Activated naive CD4-positive, alpha-beta T cell treated with anti-CD3 and anti-CD28 coated beads for 36 hours (primary cell): ENCODE measurements at places on chromosomes 1 and 21. TPM values are rescaled to one million over a fixed set of nuclear protein-coding genes. Genes with fewer than 3 reads are reported as not detected.

DNA sequence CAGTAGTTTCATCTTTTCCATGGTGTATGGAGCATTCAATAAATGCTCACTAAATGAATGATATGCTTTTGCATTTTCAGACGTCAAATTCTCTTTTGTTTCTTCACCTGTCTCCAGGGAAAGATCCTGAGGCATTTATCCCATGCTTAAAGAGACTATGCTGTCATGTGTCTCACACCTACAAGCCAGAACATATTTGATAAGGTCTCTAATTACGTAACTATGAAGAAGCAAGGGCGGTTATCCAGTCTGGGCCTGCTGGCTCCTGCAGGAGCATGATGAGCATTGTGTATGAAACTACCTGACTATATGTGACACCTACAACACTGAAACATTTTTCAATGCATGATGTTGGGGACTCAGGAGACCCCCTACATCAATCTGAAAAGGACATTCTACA is 51.8 kb downstream of the FBXO42 start:
- no peak overlapping the region for H3K27ac ChIP-seq
- H3K36me3 ChIP-seq, result peaks cover 13% of the 10 kb centered on the region
- no peak for DNase-seq
- no peaks in the 10 kb centered on the region for H3K27me3 ChIP-seq

GRCh38 chr1:97364086-97364485 is 556.7 kb downstream of the DPYD start:
- no peak for DNase-seq
- H3K4me1 ChIP-seq, result no peaks in the 10 kb centered on the region
- no peak overlapping the region for H3K27ac ChIP-seq
- peaks cover 37% of the 10 kb centered on the region for H3K36me3 ChIP-seq

DNA sequence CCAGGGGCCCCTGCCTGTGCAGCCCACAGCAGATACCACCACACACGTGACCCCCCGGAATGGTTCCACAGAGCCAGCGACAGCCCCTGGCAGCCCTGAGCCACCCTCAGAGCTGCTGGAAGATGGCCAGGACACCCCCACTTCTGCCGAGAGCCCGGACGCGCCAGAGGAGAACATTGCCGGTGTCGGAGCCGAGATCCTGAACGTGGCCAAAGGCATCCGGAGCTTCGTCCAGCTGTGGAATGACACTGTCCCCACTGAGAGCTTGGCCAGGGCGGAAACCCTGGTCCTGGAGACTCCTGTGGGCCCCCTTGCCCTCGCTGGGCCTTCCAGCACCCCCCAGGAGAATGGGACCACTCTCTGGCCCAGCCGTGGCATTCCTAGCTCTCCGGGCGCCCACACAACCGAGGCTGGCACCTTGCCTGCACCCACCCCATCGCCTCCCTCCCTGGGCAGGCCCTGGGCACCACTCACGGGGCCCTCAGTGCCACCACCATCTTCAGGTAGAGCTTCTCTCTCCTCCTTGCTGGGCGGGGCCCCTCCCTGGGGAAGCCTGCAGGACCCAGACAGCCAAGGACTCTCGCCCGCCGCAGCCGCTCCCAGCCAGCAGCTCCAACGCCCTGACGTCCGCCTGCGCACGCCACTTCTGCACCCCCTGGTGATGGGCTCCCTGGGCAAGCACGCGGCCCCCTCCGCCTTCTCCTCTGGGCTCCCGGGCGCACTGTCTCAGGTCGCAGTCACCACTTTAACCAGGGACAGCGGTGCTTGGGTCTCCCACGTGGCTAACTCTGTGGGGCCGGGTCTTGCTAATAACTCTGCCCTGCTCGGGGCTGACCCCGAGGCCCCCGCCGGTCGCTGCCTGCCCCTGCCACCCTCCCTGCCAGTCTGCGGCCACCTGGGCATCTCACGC is 51.0 kb downstream of the COL18A1 start:
- DNase-seq, result no peak
- H3K27ac ChIP-seq, result no peak overlapping the region
- no peaks in the 10 kb centered on the region for H3K36me3 ChIP-seq
- no peak overlapping the region for H3K4me3 ChIP-seq
- H3K27me3 ChIP-seq, result no peaks in the 10 kb centered on the region
- H3K4me1 ChIP-seq, result no peaks in the 10 kb centered on the region

Gene INTS11
- total RNA-seq, result 118 TPM

GRCh38 chr1:181898773-181899172 is 162.7 kb downstream of the ZNF648 start:
- DNase-seq, result no peak
- no peaks in the 10 kb centered on the region for H3K36me3 ChIP-seq
- H3K4me1 ChIP-seq, result no peaks in the 10 kb centered on the region
- H3K4me3 ChIP-seq, result no peak overlapping the region
- no peak overlapping the region for H3K27ac ChIP-seq

- no peak overlapping the region for H3K4me3 ChIP-seq
- H3K27ac ChIP-seq, result no peak overlapping the region
- H3K4me1 ChIP-seq, result no peaks in the 10 kb centered on the region
These were observed 567.9 kb downstream of the DPYD start for GRCh38 chr1:97352936-97353382.

GRCh38 chr1:198892065-198892464 is 253.2 kb downstream of the PTPRC start:
- H3K4me3 ChIP-seq, result no peak overlapping the region
- H3K27me3 ChIP-seq, result no peaks in the 10 kb centered on the region
- H3K4me1 ChIP-seq, result peaks cover 7% of the 10 kb centered on the region

GRCh38 chr1:20589331-20590278 is 708 bp downstream of the CDA start:
- no peak overlapping the region for H3K27ac ChIP-seq
- H3K4me1 ChIP-seq, result peaks cover 9% of the 10 kb centered on the region
- peaks cover 56% of the 10 kb centered on the region for H3K27me3 ChIP-seq
- no peak overlapping the region for H3K4me3 ChIP-seq
- DNase-seq, result no peak

GRCh38 chr1:36866169-36866814 is 168.0 kb downstream of the GRIK3 start:
- peaks cover 2% of the 10 kb centered on the region for H3K27me3 ChIP-seq
- no peaks in the 10 kb centered on the region for H3K36me3 ChIP-seq
- H3K4me3 ChIP-seq, result no peak overlapping the region
- no peak overlapping the region for H3K27ac ChIP-seq

DNA sequence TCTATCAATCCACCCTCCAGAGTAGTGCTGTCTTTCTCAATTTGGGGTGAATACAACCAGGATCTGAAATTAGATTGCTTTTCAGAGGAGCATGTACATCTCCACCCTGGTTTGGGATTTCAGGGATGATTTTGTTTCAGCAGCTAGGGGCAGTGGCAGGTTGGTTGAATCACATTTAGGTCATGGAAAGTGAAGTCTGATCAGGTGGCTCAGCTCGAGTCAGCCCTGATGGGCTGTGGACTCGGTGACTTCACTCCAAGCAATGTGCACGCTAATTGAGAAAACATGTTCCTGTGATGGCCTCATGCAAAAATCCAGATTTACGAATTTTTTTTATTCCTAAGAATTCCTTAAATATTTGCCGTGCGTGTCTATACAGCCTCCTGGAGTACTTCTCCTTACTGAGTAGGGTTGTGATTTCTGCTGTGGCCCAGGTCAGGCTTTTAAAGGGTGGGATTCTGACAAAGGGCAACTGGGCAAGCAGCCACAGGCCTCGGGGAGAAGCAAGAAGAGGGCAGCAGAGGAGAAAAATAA is 7.5 kb downstream of the NGF start:
- no peak for DNase-seq
- no peak overlapping the region for H3K27ac ChIP-seq
- H3K4me3 ChIP-seq, result no peak overlapping the region
- no peaks in the 10 kb centered on the region for H3K36me3 ChIP-seq

Gene FNDC10
- 0.94 TPM for total RNA-seq

GRCh38 chr1:95384567-95384966 is 150.6 kb downstream of the RWDD3 start:
- H3K27ac ChIP-seq, result no peak overlapping the region
- no peaks in the 10 kb centered on the region for H3K36me3 ChIP-seq
- H3K27me3 ChIP-seq, result no peaks in the 10 kb centered on the region
- H3K4me1 ChIP-seq, result no peaks in the 10 kb centered on the region

- no peak overlapping the region for H3K4me3 ChIP-seq
- no peaks in the 10 kb centered on the region for H3K36me3 ChIP-seq
- no peak for DNase-seq
- no peaks in the 10 kb centered on the region for H3K27me3 ChIP-seq
- H3K27ac ChIP-seq, result no peak overlapping the region
These were observed 11.3 kb upstream of the QSOX1 start for GRCh38 chr1:180143359-180143758.

DNA sequence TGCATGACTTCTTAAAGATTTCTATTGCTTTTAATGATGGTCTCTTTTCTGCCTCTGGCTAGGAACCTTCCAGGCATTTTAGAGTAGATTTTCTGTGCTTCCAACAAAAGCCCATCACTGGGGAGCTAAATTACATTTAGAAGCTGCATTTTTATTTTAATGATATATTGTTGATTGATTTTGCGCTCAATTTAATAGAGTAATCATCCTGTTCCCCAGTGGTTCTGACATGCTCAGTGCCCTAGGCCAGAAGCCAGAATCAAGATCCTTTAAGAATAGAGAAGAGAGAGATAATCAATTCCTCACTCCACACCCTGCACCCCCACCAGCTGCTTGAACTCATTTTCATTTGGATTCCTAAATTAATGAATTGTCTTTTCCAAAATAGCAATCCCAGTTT is 97.8 kb downstream of the PCP4 start:
- no peak for DNase-seq
- no peak overlapping the region for H3K4me3 ChIP-seq
- H3K27ac ChIP-seq, result no peak overlapping the region
- no peaks in the 10 kb centered on the region for H3K4me1 ChIP-seq
- no peaks in the 10 kb centered on the region for H3K36me3 ChIP-seq

DNA sequence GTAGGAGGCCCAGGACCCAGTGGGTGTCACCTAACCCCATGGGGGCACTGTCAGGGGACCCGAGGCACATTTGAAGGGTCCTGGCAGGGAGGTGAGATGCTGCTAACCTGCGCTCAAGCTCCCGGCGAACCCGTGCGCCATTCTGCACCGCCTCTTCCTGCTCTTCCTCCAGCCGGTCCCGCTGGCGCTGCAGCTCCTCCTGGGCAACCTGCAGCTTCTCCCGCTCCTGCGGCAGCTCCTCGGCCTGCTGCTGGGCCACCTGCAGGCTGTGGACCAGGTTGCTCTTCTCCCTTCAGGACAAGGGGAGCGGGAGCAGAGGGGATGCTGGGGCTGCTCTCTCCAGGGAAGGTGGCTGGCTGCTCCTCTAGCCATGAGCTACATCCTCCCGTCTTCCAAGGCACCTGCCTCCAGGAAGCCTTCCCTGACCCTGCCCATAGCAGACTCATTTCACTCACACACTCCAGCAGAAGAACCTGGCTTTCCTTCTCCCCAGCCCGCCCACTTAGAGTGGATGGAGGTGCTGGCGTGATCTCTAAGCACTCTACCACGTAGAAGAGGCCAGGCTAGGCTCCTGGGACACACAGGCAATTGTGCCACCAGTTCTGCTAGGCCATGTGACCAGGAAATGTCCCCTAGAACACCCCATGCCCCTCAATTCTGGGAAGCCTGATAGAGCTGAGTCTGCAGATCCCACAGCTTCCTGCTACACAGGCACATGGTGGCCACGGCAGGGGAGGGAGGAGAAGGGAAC is 15.2 kb upstream of the NBPF1 start:
- H3K4me3 ChIP-seq, result no peak overlapping the region
- H3K27ac ChIP-seq, result no peak overlapping the region
- H3K4me1 ChIP-seq, result no peaks in the 10 kb centered on the region
- DNase-seq, result peak; percentile 6
- H3K36me3 ChIP-seq, result peaks cover 29% of the 10 kb centered on the region

GRCh38 chr1:229237320-229237719 is 33.6 kb upstream of the RAB4A start:
- no peaks in the 10 kb centered on the region for H3K4me1 ChIP-seq
- no peaks in the 10 kb centered on the region for H3K36me3 ChIP-seq
- no peak for DNase-seq
- H3K27me3 ChIP-seq, result no peaks in the 10 kb centered on the region
- H3K27ac ChIP-seq, result no peak overlapping the region

Gene OR10Z1
- not detected for total RNA-seq

- H3K4me3 ChIP-seq, result no peak overlapping the region
- peaks cover 4% of the 10 kb centered on the region for H3K27me3 ChIP-seq
- H3K4me1 ChIP-seq, result no peaks in the 10 kb centered on the region
These were observed 4.5 kb downstream of the LDLRAD1 start for GRCh38 chr1:54013393-54014008.

Gene KCNJ10
- not detected for total RNA-seq

Gene CFHR1
- total RNA-seq, result not detected

Gene RNF115
- 7.5 TPM for total RNA-seq

- peaks cover 4% of the 10 kb centered on the region for H3K4me1 ChIP-seq
- no peak overlapping the region for H3K4me3 ChIP-seq
- no peaks in the 10 kb centered on the region for H3K27me3 ChIP-seq
- H3K36me3 ChIP-seq, result no peaks in the 10 kb centered on the region
- no peak overlapping the region for H3K27ac ChIP-seq
These were observed 40.3 kb downstream of the TP73 start for GRCh38 chr1:3692598-3692997.

GRCh38 chr1:107668762-107669161 is 296.2 kb downstream of the VAV3 start:
- no peaks in the 10 kb centered on the region for H3K27me3 ChIP-seq
- DNase-seq, result no peak
- no peaks in the 10 kb centered on the region for H3K36me3 ChIP-seq
- H3K4me1 ChIP-seq, result no peaks in the 10 kb centered on the region
- no peak overlapping the region for H3K27ac ChIP-seq

DNA sequence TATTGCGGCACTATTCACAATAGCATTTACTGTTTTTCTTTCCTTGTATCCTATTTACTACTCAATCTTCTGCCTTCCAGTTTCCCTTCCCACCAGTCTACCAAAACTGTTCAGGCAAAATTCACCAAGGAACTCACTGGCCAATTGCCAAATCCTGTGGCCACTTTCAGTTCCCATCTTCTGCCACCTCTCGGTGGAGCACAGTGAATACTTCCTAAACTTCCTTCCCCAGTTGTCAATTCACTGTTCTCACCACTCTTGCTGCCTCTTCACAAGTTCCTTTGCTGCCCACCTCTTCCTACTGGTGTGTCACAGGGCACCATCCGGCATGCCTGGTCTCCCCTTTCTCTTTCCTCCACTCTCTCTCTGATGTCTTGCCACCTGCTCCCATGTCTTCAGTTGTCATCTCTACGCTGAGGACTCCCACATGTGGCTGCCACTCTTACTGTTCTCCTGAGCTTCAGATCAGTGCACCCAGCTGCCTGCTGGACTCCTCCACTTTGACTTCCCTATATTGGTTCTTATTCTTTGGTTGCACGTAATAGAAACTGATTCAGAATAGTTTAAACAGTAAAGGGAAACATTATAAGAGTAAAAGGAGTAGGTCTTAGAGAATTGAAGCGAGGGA is 114.4 kb downstream of the PIK3R3 start:
- H3K27me3 ChIP-seq, result no peaks in the 10 kb centered on the region
- H3K27ac ChIP-seq, result no peak overlapping the region
- H3K36me3 ChIP-seq, result peaks cover 5% of the 10 kb centered on the region

Gene INKA2
- 3.2 TPM for total RNA-seq

GRCh38 chr1:15797614-15798390 is 9.6 kb downstream of the UQCRHL start:
- no peak for DNase-seq
- H3K27ac ChIP-seq, result no peak overlapping the region
- no peaks in the 10 kb centered on the region for H3K4me1 ChIP-seq
- H3K36me3 ChIP-seq, result no peaks in the 10 kb centered on the region

- H3K4me3 ChIP-seq, result no peak overlapping the region
- no peaks in the 10 kb centered on the region for H3K4me1 ChIP-seq
- H3K27ac ChIP-seq, result no peak overlapping the region
These were observed 123.4 kb upstream of the COL6A1 start for GRCh38 chr21:45858180-45858579.

- H3K27ac ChIP-seq, result no peak overlapping the region
- peaks cover 23% of the 10 kb centered on the region for H3K36me3 ChIP-seq
- peaks cover 42% of the 10 kb centered on the region for H3K4me1 ChIP-seq
- H3K27me3 ChIP-seq, result peaks cover 48% of the 10 kb centered on the region
- H3K4me3 ChIP-seq, result peak overlapping the region; percentile 90
These were observed 2.0 kb upstream of the ATF3 start for GRCh38 chr1:212606395-212607205.

Gene G0S2
- total RNA-seq, result 139 TPM
